ENCODE measurements at places on chromosomes 6 and 20.

GRCh38 chr6:39923394-39923793 is 10.9 kb downstream of the MOCS1 start:
- no peak for DNase-seq

GRCh38 chr6:69888482-69889233 is 22.3 kb downstream of the COL19A1 start:
- DNase-seq = no peak

DNA sequence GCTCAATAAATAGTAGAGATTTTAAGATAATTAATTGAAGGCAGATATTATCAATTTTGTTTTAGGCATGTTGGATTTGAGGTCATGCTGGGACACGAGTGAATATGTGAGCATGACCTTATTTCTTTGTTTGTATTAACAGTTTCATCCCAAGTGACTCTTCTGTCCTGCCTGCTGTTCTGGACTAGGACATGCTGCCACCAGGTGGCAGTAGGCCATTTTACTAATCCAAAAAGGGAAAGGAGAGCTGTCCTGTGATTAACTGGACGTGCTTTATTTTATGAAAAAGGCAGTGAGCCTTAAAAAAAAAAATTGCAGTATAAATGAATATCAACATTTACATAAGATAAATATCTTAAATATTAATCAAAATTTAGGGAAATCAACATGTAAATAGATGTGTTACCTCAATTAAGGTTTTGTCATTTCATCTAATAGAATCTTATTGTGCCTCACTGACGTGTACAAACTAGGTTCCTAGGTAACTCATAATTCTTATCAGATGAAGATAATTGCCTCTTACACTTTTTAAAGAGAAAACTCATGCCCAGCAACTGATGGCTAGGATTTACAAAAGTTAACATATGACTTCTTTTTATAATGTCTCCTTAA is 49.8 kb downstream of the FRK start:
- peak; percentile 12 for DNase-seq

GRCh38 chr20:32127347-32127746 is 17.8 kb downstream of the TM9SF4 start:
- no peak for DNase-seq

DNA sequence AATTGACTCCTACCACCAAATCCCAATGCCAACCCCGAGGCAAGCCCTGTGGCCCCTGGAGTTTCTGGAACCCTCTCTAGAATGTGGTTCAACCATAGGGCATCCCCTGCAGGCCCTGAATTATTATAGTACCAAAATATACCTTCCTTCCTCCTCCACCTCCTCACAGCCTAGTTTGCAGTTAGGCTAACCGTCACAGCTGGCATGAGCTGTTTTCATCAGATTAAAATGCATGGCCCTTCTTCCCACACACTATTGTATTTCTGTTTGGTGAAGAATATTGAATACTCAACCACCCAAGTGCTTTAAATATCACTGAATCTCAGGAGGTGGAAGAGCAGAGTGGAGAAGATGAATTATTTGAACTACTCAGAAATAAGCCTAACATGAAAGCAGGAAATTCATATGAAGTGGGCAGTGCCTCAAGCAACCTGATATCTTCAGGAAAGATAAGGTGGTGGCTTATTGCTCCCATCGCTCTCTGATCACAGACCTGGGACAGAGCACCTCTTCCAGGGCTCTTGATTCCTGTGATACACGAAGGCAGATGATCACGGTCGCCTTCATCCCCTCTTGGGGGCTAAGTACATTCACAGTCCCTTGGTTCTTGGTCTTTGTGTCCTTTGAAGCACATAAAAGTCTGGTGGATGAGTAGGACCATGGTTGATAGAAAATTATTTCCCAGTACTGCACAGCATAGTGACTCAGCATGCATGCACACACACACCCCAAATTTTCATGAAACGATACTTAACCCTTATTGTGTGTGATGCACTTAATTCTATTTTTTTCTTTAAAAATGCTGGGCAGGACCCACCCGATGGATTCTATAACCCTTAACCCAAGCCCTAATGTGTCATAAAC is 90.9 kb downstream of the PSMG4 start:
- DNase-seq = no peak

DNA sequence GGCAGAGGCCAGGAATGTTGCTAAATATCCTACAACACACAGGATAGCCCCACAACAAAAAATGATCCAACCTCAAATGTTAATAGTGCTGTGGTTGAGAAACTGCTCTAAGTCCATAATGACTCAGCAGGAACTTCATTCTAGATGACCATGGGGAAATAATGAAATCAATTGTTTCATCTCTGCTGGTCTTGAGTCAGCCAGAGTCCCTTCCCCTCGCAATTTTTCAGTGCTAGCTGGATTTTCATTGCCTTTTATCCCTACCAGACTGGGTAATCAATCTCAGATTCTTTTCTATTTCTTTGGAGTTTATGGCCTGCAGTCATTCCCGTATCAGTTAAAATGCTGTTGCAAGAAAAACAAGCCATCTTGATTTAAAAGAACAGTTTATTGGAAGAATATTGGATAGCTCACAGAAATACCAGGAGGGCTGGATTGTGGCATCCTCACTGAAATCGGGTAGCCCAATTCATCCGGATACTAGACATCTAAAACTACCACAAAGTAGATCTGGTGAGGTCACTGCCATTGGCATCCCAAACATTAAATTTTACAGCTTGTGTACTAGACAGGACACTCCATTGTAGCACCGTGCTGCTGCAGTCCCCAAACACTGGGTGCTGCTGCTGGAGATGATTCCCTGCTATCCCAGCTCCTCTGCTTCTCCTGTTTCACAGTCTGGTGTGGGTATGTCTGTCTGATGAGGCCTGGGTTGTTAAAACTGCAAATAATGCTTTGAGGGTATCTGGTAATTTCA is 30.3 kb upstream of the POPDC3 start:
- no peak for DNase-seq

- no peak for DNase-seq
These were observed 31.9 kb upstream of the CDH4 start for GRCh38 chr20:61220131-61220530.

DNA sequence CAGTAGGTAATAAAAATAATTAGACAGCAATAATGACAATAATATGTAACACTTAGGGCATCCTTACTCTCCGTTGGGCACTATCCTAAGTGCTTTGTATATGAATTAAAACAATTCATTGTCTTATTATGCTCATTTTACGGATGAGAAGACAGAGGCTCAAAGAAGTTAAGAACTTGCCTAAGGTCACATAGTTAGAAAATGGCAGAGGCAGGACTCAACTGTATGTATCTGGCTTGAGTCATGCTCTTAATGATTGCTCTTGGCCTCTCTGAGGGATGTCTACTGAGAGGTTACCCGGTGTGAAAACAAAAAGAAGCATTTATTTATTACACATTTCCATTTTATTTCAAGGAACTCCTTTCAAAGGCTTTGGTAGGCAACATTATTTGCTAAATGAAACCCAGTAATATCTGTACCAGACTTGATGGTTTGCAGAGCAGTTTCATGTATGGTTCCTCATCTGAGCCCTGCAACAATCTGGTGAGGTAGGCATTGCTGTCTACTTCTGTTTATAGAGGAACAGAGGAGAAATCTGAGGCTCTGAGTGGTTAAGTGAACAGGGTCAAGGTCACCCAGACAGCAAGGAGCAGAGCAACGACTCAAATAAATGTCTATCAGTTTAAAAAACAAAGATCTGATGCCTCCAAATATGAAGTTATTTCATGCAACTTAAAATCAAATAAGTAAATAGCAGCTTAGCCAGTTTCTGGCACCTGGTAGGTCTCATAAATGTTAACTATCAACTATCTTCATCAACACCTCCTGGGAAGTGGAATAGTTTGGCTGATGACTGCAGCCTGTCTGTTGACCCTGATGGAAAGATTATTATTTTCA is 4.2 kb upstream of the PARD6B start:
- no peak for DNase-seq

GRCh38 chr6:93079061-93079460 is 340.3 kb downstream of the EPHA7 start:
- no peak for DNase-seq

GRCh38 chr6:134391205-134391604 is 73.3 kb upstream of the SGK1 start:
- DNase-seq = no peak

GRCh38 chr6:39137245-39137644 is 22.3 kb upstream of the SAYSD1 start:
- no peak for DNase-seq

DNA sequence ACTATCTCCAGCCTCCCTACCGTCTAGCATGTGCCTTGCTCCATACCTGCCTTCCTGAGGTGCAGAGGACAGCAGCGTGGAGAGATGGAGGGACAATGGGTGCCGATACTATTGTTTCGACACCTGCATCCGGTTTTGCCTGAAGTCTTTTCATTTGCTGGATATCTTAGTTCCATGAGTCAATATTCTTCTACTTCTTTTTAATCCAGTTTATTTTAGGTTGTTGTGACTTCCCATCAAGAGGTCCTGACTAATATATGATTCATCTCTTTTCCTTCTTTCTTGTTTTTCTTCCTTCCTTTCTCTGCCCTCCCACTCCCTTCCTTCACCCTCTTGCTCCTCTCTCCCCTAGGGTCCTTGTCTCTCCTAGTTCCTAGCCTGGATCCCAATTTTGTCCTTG is 91.4 kb downstream of the CDH26 start:
- DNase-seq = no peak

GRCh38 chr20:24669701-24670100 is 200.3 kb downstream of the SYNDIG1 start:
- DNase-seq = no peak

DNA sequence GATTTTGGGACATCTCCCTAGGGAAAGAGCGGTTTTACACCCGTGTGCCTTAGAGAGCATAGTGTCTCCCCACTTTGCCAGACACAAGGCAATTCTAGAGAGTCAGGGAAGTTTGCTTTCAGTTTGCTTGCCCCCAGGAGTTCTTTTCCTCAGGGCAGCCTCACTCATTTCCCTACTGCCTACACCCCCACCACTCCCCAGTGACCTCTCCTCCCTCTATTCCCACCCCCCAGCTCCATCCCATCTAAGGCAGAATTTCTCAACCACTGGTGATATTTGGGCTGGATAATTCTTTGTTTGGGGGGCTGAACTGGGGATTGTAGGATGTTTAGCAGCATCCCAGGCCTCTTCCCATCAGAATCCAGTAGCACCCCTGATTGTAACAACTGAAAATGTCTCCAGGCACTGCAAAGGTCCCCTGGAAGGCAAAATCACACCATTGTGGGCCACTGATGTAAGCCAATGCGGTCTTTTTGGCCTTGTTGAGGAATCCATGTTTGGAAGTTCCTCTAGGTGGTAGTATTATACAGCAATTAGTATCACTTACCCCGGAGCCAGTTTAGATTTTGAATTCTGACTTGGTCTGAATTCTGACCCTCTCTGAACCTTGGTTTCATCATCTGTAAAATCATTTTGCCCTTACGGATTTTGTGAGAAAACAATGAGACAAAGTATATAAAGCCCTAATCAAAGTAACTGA is 1.3 kb downstream of the EPPIN start:
- no peak for DNase-seq

- no peak for DNase-seq
These were observed 10.1 kb downstream of the PXMP4 start for GRCh38 chr20:33709905-33710541.

GRCh38 chr20:62604796-62605195 is 37.5 kb upstream of the SLCO4A1 start:
- no peak for DNase-seq

GRCh38 chr20:34312024-34312460 is 8.9 kb upstream of the AHCY start:
- no peak for DNase-seq

DNA sequence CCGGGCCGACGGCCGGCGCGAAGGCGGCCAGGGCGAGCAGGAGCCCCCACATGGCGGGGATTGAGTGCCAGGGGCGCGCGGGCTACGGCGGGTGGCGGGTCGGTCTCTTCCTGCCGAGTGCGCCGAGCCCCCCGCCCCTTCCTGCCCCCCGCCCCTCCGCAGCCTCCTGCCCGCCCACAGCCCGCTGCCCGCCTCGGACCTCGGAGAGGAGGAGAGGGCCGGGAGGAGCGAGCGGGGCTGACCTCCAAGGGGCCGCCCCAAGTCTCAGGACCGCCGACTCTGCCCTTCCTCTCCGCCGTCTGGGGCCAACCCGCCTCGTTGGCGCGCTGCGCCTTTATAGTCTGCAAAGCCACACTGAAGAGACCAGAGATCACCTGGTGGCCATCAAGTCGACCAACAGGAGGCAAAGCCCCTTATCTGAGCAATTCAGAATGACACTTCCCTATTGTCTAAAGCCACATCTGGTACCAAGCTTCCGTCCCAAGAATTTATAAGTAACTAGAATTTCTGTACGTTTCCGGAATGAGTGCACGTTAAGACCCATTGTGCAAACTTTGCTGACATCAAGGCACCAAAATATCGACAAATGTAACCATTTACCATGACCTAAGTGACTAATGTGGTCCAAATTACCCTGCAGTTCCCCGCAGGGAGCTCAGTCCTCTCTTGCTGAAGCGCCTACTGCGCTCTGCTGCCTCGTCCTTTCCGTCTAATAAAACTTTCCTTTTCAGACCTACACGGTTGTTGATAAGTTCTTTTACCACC is at the start of gene CPXM1:
TSS of gene CPXM1 (minus strand) at position 107 of the 765 bp plus-strand sequence. CDS start at position 52, 55 bp downstream.
- no peak for DNase-seq

DNA sequence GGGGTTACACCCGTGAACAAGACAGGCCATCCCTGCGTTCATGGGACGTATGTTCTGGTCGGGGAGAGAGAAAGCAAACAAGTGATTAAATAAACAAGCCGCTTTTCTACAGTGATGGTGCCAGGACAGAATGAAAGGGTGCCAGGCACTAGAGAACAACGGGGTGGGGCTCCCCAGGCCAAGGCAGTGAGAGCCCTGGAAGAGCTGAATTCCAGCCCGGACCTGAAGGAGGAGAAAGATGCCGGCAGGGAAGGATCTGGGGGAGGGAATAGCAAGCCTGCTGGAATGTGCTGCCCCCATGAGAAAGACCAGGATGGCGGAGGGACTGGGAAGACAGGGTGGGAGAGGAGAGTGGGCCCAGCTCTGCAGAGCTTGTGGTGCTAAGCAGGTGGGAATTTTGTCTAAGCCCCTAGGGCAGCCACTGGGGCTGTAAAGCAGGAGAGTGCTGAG is 7.5 kb downstream of the SNAI1 start:
- no peak for DNase-seq

- no peak for DNase-seq
These were observed 33.2 kb upstream of the OCSTAMP start for GRCh38 chr20:46583411-46584214.

DNA sequence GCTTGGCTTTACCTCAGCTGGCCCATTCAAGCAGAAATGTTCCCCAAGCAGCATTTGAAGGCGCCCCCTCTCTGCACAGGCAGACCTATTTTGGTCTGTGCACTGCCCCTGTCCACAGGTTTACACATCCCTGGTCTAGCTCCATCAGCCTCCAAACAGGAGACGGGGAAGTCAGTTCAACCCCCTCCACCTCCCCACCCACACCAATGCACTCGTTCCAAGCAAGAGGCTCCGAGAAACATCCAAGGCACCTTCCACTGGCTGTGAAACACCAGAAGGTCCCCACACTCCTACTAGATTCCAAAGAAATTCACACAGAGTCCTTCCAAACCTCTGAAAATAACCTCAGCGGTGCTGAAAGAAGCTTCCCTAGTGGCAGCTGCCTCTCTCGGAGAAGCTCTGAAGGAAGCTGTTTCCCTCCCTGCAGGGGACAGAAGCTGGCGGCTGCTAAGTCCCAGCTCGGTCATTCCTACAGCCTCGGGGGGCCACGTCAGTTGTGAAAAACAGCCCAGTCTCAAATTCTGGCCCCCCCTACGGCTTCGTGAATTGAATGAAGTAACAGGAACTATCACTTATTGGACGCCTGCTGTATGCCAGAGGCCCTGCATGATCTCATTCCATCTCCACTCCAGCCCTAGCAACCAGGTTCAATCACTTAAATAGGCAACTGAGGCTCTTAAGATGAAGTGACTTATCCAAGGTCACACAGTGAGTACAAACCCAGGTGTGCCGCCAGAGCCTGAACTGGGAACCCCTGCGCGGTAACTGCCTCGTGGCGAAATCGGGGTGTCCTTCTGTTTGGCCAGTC is 815 bp downstream of the SPATA2 start:
- DNase-seq = no peak

Measured in AG04449 (cell line).